ENCODE measurements at places on chromosomes 7 and 10.

GRCh38 chr7:110569486-110570205 is 521.3 kb upstream of the LRRN3 start:
- no peak for DNase-seq

GRCh38 chr10:124640538-124641231 is 103.5 kb downstream of the FAM53B start:
- DNase-seq: peak; percentile 27

DNA sequence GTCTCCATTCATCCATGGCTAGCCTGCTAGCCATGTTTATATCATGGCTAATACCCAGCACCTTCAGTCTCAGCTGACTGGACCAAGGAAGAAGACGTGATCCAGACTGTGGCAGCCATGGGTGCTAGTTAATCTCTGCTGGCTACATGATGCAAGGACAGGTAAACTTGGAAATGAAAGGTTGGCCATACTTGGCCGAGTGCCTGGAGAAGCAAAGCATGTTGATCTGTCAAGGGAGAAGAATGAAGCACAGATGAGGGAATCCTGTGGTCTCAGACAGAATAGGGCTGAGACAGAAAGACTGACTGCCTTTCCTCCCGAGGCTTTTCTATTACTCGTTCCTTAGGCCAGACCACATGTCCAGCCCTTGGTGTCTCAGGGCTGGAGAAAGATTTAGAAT is 41.1 kb downstream of the CPVL start:
- DNase-seq: no peak

DNA sequence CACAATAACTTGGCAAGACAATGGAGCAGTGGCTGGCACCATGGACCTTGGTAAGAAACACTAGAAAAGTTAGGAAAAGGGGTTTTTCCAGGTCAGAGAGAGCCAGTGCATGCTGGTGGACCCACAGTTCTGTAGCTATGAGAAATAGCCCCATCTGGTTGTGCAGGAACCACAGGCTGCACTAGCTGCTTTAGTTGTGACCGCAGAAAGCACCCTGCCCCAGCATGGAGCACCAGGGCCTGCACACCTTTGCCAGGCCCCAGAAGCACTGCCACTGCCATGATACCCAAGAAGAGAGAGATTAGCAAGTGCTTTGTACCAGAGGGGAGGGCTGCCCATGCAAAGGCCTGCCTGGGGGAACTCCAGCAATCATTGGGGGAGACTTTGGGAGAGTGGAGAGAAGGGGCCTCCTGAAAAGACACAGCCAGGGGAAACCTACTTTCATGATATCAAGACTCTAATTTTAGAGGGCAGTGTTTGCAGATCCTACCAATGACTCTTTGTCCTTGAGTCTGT is 256.1 kb upstream of the C7orf33 start:
- no peak for DNase-seq

DNA sequence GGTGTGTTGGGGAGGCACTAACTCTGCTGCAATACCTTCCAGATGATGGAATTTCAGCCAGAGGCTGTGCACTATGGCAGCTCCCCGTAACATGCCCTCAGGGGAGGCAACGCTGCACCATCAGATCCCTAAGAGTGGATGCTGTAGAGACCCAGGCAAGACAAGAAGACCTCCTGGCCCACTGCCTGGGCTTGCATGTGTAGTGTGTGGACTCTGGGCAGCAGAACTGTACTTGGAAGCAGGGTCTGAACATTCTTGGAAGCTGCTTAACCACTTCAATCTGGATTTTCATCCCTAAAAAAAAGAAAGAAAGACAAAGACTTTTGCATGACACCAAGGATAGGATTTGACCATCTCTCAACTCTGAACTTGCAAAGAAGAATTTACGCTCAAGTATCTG is 297.5 kb upstream of the NRP1 start:
- DNase-seq: no peak

DNA sequence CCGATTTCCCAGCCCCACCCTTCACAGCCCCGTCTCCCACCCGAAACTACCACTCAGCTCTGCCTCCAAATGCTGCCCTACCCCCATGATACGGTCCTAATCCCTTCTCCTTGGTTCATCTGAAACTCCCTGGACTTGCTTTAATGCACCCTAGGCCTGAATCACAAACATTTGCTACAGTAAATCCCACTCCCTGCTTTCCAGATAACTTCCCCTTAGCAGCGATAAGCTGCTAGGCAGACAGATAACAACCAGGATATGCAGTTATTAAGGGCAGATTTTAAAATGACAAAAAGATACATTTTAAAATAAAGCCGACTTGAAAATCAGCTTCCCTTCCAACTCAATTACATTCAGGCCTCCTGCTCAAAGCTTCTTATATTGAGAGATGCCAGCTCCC is 514.7 kb downstream of the GRID1 start:
- no peak for DNase-seq

- DNase-seq: no peak
These were observed 6.3 kb downstream of the EN2 start for GRCh38 chr7:155464183-155464582.

DNA sequence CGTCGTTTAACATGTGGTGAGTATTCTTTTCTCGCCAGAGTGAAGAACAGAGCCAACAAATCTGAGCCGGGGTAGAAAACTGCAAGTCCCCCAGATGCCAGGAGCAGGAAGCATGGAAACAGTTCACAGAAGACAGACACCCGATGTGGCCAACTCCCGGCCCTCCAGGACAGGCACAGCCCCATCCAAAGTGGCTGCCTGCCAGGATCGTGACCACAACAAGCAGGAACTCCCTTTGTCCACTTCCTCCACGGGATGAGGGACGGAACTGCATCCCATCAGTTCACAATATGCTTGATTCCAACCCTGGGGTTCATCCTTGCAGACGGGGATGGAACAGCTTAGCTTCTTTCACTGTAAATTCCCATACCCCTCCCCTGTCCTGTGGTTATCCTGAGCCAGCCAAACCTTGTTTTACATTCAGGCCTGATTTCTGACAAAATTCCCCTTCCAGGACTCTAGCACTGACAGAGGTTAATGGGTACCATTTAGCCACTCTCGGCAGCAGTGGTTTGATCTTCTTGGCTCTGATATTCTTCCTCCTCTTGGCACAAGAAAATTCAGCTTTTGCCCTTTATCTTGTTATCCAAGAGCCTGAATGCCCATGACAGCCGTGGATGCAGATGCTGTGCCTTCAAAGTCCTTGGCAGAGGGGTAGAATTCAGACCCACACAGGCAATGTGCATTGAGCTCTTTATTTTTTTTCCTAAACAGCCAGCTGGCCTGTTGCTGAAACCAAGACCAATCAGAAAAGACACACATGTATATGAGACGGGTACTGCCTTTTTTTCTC is 105.5 kb upstream of the FAM204A start:
- DNase-seq: no peak

- DNase-seq: no peak
These were observed 151.1 kb upstream of the CACNA2D1 start for GRCh38 chr7:82594665-82595064.

DNA sequence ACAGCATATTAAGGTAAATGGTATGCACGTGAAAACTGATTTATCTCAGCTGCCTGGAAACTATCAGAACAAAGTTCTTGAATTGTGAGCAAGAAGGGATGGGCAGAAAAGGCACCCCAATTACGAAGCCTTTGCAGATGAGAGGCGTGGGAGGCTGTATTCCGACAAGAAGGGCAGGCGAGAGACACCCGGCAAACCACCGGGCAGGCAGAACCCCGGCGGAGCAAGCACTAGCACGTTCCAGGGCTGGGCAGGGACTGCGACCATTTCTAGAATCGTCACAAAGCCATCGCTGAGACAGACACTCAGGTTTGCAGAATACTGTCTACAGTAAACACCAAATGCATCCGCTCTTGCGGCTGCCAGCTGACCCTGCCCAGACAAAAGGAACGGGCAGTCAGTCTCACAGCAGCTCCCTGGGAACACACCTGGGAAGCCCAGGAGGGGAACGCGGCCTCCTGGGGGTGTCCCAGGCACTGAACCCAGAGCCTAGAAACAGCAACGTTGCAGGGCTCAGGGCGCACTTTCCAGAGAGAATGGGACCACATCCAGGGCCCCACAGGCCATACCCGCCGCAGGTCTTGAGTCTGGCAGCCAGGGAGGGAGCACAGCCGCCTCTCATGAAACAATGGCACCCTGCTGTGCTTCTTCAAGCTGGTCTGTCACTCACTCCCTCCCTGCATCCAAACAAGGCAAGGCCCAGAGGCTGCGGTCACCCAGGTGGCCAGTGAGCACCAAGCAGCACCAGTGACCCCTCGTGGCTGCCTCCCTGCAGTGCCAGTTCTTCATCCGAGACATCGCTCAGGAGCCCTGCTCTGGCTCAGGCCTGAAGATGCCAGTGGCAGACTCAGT is 261.9 kb downstream of the PTPRN2 start:
- DNase-seq: no peak

GRCh38 chr10:69345890-69346474 is 67.7 kb downstream of the HK1 start:
- DNase-seq: no peak
